LHCN-M2 (cell line): ENCODE measurements at places on chromosomes 11 and 22. TPM values are rescaled to one million over a fixed set of nuclear protein-coding genes. Genes with fewer than 3 reads are reported as not detected.

Gene DRICH1
- not detected in 2 replicates for total RNA-seq

Gene HEPACAM
- total RNA-seq: 0.13 TPM in 1 of 2 replicates, not detected in the other

Gene ZBTB16
- total RNA-seq: 3.1 and 4.3 TPM in 2 replicates

Gene NPTXR
- 0.06 and 0.23 TPM in 2 replicates for total RNA-seq

GRCh38 chr22:28222976-28223745, 304.1 kb upstream of the PITPNB start:
- peak; percentile 37 for DNase-seq

DNA sequence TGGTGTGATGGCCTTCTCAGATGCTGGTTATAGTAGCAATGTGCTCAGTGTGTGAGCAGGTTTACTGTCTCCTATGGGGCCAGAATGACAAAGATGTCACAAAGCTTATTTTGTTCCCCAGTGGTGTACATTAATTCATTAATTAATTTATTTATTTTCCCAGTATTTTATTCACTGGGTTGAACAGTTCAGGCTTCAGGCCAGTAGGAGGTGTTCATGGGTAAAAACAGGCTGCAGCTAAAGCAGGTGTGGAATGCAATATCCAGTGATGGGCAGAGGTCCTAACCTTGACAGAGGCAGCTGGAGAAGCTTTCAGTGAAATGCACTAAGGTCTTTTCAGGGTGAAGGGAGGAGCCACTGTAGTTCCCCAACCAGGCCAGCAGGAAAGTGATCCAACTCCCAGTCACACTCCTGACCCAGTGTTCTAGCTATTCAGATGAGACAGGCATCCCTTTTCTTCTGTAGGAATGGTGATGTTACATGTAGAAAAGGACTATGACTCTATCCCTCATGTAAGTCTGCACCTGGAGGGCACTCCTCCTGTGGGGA, 7.8 kb upstream of the FANCF start:
- no peak for DNase-seq

DNA sequence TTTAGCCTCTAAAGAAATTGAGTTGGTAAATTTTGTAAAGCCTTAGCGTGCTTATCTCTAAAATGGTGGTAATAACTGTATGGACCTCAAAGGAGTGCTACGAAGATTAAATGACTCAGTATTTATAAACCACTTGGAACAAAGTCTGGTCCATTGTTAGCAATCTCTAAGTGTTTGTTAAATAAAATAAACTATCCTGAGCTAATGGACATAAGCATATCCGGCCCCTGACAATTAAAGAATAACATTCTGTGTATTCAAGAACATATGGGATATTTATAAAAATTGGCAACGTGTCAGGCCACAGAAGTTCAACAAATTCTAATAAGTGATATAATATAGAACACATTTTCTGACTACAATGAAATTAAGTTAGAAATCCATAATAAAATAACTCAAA, 71.0 kb downstream of the MYEOV start:
- DNase-seq: no peak

GRCh38 chr22:27776650-27776958, 25.0 kb downstream of the MN1 start:
- no peak for DNase-seq

DNA sequence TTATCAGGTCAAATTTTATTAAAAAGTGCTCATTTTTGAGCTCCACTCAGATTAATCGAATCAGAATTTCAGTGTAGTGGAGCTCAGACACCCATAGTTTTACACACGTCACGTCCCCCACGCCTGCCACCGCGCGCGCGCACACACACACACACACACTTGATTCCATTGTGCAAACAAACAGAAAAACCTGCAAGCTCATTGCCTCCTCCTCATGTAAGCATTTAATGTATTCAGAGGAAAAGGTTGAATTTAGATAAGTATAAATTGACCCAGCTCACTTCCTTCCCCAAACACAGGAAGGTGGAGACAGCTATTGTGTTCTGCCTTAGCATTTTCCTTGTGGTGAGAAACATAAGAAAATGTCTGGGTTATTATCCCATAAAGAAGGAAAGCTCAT, 336.7 kb downstream of the LUZP2 start:
- DNase-seq: no peak

GRCh38 chr11:61962213-61963015, 5.0 kb downstream of the FTH1 start:
- peak; percentile 51 for DNase-seq

- DNase-seq: no peak
These were observed 113.9 kb downstream of the BCR start for GRCh38 chr22:23294221-23294620.

- DNase-seq: peak; percentile 66
These were observed 1.0 kb downstream of the ANKRD42 start for GRCh38 chr11:83194281-83195142.

- DNase-seq: no peak
These were observed 22.9 kb upstream of the ROBO3 start for GRCh38 chr11:124842305-124842704.
